ENCODE measurements at places on chromosomes 13 and 19.

DNA sequence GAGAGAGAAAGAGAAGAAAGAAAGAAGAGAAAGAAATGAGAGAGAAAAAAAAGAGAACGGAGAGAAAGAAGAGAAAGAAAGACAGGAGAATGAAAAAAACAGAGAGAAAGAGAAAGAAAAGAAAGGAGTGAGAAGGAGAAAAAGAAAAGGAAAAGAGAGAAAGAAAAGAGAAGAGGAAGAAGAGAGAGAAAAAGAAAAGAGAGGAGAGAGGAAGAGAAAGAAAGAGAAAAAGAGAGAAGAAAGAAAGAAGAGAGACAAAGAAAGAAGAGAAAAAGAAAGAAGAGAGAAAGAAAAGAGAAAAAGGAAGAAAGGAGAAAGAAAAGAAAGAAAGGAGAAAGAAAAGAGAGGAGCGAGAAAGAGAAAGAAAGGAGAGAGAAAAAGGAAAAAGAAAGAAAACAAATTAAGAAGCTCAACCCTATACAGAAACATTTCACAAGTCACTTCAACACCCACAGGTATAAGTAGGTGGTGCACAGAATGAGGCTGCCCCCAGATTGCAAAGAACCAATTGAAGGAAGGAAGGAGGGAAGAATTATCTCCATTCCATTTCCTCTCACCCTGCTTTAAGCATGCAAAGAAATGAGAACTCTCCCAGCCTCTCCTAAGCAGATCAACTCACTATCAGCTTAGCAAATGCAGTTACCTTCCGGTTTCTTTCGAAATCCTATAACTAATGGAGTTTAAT is 98.8 kb upstream of the CACNA1A start:
- no peak for DNase-seq

GRCh38 chr13:94227255-94227879 is 252.1 kb downstream of the DCT start:
- DNase-seq = no peak

DNA sequence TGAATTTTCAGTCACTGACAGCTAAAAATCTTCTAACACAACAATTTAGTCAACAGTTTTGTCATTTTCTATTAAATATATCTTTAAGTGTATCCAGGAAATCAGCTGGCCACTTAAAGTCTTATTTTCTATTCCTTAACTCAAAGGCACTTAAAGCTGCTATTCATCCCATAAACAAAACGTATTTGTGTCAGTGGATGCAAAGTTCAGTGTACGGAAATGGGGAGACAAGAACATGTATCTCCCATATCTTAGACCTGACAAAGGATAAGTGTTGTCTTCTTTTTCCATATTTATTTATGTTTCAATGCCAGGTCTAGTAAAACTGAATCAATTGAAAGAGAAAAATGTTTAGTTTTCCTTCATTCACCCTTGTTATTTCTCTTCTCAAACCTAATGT is 409.8 kb upstream of the KLHL1 start:
- no peak for DNase-seq

DNA sequence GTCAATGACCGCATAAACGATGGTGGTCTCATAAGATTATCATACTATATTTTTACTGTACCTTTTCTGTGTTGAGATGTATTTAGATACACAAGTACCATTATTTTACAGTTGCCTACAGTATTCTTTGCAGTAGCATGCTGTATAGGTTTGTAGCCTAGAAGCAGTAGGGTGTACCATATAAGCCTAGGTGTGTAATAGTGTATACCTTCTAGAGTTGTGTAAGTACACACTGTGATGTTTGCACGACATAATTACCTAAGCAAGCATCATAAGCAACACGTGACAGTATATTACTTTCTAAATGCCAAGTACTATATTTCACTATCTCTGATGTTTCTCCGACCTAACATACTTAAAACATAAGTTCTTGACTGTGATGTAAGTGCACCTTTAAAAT is 2.7 kb downstream of the LPAR6 start:
- no peak for DNase-seq

- DNase-seq = no peak
Observed at GRCh38 chr13:65339241-65339640, 1890.9 kb downstream of the PCDH9 start.

GRCh38 chr13:95239283-95239682 is 62.0 kb downstream of the ABCC4 start:
- no peak for DNase-seq

DNA sequence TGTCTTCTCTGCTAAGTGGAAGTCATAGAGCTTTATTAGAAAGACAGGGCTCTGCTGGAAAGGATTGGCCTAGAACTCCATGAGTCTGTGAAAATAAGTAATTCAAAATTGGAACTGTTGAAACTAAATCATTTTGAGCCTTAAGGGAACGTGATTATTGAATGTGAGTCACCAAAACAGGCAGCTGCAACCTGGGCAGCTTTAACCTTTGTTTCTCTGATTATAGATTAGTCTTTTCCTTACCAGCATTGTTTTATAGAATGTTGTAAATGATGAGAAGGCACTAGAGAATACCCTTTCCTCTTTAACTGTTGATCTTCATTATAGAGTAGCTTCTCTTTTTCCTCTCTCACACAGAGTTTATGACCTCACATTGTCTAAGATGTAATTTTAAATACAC is 638.8 kb upstream of the SLITRK6 start:
- no peak for DNase-seq

DNA sequence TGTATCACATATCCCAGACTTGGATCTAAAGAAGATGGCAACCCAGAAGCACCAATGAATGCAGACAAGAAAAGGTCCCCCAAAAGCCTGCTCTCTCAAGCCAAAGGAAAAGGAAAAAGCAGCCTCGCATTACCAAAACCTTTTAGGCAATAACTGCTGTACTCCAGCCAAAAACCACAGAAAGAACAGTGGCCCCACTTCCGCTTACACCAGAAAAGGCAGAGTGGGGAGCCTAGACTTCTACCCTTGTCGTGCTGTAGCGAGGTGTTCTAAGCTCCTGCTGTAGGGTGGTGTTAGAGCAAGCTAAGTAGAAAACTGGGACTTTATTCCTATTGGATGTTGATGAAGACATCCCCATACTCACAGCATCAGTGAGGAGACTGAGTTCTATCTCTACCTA is 244.0 kb upstream of the RXFP2 start:
- no peak for DNase-seq

GRCh38 chr13:37539170-37539569 is 59.4 kb downstream of the POSTN start:
- DNase-seq = no peak

GRCh38 chr13:62418376-62418775 is 1002.7 kb upstream of the PCDH20 start:
- no peak for DNase-seq

- DNase-seq = no peak
Observed at GRCh38 chr13:104984296-104984818, 1551.1 kb downstream of the EFNB2 start.

DNA sequence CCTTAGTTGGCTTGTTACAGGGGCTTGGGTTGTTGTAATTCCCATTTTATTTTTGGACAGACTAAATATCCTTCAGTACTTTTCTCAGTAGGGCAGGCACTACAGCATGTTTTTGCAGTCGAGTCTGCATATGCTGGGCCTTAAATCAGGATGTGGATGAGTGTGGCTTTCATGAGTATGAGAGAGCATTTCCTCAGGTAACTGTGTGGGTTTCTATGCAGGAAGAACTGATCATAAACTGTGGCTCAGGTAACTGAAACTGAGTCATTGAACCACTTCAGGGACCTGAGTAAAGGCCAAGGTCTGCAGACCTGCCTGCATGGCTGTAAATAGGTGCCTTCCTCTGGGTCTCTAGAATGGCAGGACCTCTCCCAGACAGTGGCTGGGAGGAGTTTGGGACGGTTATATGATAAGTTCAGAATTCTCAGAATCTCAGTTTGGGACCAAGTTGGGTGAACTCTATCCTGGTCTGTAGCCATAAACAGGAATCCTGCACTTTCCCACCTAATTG is 112.1 kb downstream of the ZNF737 start:
- no peak for DNase-seq

DNA sequence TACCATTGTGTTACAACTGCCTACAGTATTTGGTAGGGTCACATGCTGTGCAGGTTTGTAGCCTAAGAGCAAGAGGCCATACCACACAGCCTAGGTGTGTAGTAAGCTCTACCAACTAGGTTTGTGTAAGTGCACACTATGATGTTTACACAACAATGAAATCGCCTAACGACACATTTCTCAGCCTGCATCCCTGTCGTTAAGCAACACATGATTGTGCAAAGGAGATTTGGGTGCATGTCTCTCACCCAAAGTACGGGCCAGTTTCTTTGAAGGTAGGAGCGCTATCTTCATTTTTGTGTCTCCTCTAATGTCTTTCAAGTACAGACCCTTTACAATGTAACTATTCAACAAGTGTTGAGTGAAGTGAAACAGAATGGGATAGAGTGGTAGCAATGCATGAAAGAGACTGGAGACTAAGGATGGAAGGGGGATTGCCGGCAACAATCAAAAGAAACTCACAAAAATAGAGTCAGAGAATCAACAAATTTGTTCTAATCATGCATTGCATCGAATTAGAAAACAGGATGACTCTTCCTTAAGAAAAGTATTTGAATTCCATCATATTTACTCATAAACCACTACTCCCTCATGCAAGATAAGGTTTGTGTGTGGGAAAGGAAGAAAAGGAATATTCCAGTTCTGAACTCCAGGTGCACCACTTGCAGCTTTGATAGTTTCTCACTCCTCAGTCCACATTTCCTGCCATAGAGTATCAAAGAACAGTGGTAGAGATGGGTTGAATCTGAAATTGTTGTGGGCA is 60.2 kb upstream of the TNFRSF19 start:
- no peak for DNase-seq

- no peak for DNase-seq
Observed at GRCh38 chr13:27476943-27477703, 26.8 kb upstream of the MTIF3 start.

DNA sequence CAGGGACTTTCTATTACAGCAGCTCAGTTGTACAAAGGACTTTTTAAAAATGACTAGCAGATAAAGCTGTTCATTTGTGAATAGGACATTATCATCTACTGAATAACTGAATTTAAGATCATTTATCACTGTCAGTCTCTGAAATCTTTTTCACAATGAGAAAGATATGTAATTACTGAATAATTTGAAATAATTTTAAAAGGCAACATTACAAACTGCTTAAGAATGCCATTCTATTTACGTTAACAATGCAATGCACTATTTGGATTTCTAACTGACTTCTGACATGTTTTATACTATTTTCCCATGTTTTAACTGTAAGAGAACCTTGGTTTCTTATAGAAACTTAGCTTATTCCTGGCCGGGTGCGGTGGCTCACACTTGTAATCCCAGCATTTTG is 2033.0 kb upstream of the PCDH20 start:
- DNase-seq = no peak

DNA sequence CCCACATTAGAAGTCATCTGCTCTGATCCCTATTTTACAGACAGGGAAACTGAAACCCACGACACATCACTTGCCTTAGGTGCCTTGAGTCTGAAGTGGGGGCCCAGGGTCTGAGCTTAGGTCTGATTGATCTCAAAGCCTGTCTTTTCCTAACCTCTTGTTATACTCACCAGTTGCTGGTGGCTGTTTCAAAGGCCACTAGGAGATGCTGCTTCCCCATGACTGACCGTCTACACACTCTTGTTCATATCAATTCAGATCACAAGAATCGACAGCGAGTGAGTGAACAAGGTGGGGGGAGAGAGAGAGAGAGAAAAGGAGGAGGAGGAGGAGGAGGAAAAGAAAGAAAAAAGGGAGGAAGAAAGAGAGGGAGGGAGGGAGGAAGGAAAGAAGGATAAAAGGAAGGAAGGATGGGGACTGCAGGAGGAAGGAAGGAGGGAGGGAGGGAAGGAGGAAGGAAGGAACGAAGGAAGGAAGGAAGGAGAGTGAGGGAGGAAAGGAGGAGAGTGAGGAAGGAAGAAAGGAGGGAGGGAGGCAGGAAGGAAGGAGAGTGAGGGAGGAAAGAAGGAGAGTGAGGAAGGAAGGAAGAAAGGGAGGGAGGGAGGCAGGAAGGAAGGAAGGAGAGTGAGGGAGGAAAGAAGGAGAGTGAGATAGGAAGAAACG is 3.3 kb downstream of the OR10H1 start:
- no peak for DNase-seq

- no peak for DNase-seq
Observed at GRCh38 chr13:45299194-45299593, 41.8 kb downstream of the TPT1 start.

DNA sequence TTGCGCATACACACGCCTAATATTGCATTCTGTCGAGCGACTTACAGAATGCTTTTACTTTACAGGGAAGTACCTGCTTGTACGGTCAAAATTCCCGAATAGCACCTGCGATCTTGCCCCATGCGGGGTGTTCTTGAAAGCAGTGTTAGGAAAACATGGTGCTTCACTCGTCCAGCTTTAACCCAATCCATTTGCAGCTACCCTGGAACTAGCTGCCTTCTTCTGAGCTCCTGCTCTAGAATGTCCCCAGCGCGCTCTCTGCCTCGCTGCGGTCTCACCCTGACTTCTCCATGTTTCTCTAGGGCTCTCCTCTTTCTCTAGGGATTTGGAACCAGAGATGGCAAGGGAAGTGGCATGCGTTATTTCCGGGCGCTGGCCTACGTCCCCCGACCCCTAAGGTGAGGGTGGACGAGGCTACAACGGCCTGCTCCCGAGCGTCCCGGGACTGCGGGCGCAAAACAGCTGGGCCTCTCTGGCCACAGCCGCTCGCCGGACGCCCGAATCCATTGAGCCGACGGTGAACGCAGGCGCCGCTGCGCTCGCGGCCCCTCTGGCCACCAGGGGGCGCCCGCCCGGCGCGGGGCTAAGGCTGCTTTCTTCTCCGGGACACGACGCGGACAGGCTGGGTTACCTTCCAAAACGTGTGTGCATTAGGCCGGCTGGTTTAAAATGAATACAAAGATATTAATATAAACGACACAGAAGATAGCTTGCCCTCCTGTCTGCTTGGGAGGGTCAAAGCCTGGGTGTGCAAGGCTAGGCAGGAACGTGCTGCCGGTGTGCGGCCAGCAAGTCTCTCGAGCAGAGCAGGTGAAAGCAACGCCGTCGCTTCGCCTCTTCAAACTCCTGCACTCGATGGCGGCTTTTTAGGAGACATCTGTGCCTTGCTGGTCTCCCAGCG is 1.8 kb upstream of the SPRY2 start:
- peak; percentile 87 for DNase-seq

DNA sequence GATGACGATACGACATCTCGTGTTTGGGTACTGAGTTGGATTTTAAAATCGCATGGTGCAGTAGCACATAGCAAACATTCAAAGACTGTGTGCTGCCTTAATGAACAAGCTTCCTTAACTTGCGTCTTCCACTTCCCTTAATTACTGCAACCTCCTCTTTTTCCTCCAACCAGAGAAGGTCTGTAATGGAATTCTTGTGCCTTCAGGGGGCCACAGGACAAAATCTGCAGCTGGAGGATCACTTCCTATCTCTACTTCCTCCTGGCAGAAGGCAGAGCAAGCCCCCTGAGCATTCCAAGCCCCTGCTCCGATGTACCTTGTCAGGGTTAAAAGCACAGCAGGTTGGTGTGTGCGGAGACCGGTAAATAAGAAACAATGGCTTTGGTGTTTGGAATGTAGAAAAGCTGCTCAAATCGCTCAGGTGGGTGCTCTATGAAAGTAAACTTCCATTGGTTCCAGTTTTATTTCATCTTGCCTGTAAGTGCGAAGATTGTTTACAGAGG is 151.3 kb upstream of the UQCRFS1 start:
- no peak for DNase-seq

- DNase-seq = no peak
Observed at GRCh38 chr19:38082256-38083118, 141.5 kb downstream of the DPF1 start.

Data from dorsolateral prefrontal cortex (tissue), 122 donors.